HepG2 (cell line): ENCODE measurements at places on chromosomes 13 and 19. TPM values are rescaled to one million over a fixed set of nuclear protein-coding genes. Genes with fewer than 3 reads are reported as not detected.

GRCh38 chr13:112837371-112838037 is 131.5 kb upstream of the MCF2L start:
- H3K4me1 ChIP-seq: no peaks in the 10 kb centered on the region
- H3K27me3 ChIP-seq: no peaks in the 10 kb centered on the region
- no peak overlapping the region for H3K4me3 ChIP-seq
- no peak overlapping the region for H3K27ac ChIP-seq
- DNase-seq: no peak

DNA sequence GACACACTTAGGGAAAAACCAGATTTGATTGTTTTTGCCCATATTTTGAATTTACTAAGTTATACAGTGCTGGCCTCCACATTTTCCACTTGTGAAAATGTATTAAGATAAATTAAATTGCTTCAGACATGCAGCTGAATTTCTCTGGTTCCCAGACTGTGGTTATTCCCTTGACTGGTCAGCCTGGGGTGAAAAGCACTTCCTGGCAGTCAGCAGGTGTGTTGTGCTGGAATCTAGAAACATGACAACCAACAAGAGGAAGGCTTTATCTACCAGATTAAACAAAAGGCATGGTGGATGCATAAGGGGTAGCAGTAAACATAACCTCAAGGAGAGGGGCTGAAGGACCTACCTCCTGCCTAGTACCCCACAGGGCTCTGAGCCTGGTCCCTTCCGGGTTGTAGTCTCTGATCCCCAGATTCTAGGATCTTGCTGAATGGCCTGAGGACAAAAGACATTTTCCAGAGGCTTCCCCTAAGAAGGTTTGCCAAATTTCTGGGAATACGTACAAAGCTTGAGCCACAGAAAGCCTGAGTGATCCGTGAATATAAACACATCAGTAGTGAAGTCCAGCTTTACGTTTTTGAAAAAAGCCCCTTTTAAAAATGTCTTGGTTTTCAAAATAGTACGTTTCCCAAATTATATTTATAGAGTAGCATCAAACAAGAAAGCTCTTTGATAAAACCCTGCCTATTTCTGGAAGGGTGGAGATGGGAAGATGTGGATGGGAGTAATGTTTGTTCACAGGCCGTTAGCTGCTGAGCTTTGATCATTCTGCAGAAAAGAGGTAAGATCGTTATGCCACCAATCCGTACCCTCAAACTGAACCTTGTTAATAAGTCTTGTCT is 133.4 kb downstream of the LACC1 start:
- H3K27ac ChIP-seq: no peak overlapping the region
- no peak for DNase-seq
- no peak overlapping the region for H3K4me3 ChIP-seq
- H3K36me3 ChIP-seq: no peaks in the 10 kb centered on the region
- H3K4me1 ChIP-seq: no peaks in the 10 kb centered on the region

DNA sequence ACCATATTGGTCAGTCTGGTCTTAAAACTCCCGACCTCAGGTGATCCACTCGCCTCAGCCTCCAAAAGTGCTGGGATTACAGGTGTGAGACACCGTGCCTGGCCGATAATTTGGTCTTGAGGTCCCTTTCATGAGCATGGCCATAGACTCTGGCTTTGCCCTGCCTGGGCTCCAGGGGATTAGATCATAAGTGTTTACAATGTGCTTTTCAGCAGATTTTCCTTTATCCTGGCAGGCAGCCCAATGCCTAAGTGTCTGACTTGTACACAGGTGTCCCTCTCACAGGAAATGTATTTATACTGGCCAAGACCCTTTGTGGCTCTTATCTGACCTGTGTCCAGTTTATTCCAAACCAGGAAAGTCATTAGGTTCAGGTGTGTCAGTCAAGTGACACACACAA is 15.9 kb downstream of the BCAM start:
- peaks cover 36% of the 10 kb centered on the region for H3K4me1 ChIP-seq
- H3K4me3 ChIP-seq: no peak overlapping the region
- no peaks in the 10 kb centered on the region for H3K36me3 ChIP-seq
- no peak overlapping the region for H3K27ac ChIP-seq
- no peaks in the 10 kb centered on the region; the same call in 2 of the 3 replicates for H3K27me3 ChIP-seq

DNA sequence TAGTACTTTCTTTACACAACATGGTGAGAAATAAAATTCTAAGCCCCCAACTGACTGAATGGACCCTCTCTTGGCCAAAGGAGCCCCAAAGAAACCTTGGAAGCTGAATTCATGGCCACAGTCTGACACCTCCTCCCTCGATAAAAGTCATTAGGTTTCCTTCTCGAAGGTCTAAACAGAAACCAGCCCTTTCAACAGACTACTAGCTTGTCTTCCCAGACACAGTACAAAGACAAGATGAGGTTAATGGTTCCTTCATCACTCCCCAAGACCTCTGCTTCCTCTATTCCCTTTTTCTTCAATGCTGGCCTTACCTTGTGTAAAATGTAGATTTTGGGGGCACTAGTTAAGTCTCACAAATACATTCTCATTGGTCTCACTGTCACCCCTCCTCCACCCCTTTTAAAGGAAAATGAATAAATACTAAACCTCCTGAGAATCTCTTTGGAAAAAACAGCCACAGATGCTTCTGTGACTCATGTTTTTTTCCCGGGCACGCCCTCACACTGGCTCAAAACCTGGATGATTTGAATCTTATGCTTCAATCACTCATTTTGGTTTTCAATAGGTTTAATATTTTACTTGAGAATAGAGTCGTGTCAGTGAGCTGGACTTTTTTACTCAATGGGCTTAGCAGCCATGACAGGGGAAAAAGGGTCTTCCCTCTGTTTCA is 65.8 kb upstream of the MED4 start:
- H3K4me3 ChIP-seq: no peak overlapping the region
- H3K27ac ChIP-seq: no peak overlapping the region
- no peaks in the 10 kb centered on the region for H3K36me3 ChIP-seq
- no peak for DNase-seq
- H3K4me1 ChIP-seq: peaks cover 17% of the 10 kb centered on the region
- H3K27me3 ChIP-seq: no peaks in the 10 kb centered on the region

DNA sequence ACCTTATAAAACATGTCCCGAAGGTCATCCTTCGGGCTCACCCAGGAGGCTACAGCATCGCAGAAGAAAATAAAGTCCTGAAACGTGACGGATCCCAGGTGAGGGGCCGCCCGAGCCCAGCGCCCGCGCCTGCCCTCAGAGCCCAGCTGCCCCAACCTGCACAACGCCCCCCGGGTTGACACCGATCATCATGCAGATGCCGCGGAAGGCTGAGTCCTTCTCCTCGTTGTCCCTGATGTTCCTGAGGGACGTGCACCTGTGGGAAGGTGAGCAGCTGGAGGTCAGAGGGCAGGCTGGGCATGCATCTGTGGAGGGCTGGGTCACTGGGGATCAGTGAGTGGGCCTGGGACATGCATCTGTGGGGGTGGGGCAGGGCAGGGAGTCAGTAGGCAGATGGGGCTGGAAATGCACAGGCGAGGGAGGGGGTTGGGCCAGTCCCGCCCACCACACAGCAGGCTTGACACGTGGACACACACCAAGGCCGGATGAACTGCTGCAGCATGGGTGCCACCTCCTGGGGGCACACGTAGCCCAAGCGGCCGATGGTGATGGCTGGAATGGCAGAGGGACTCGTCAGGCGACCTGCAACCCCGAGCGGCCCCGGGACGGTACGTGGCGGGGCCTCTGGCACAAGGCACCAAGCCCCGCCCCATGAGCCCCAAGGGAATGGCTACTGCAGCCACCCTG is 5.3 kb upstream of the FBXW9 start:
- H3K27me3 ChIP-seq: no peaks in the 10 kb centered on the region
- no peak overlapping the region for H3K4me3 ChIP-seq
- H3K27ac ChIP-seq: no peak overlapping the region
- DNase-seq: no peak
- H3K4me1 ChIP-seq: peaks cover 6% of the 10 kb centered on the region

The USHBP1 gene
- 0.13 and 0.15 TPM in 2 replicates for total RNA-seq

The TPTE2 gene
- total RNA-seq: not detected in 2 replicates

The MEIOSIN gene
- total RNA-seq: not detected in 2 replicates

DNA sequence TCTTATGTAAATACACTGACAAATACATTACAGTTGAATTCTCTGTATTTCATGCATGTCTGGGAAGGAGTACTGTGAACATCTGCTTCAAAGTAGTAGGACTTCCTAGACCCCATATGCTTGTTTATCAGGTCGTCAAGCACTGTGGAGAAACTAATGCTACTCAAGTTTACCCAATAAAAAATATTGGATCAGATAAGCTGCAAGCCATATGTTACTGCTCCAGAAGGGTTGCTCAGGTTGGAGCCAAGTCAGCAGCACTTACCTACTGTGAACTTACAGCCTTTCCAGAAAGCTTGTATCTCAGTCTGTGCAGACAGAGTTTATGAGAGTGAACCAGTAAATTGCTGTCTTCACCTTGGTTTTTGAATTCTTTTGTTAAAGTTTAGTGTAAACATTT is 36.2 kb downstream of the SLAIN1 start:
- no peaks in the 10 kb centered on the region for H3K27me3 ChIP-seq
- DNase-seq: no peak
- no peaks in the 10 kb centered on the region for H3K36me3 ChIP-seq
- H3K27ac ChIP-seq: no peak overlapping the region

DNA sequence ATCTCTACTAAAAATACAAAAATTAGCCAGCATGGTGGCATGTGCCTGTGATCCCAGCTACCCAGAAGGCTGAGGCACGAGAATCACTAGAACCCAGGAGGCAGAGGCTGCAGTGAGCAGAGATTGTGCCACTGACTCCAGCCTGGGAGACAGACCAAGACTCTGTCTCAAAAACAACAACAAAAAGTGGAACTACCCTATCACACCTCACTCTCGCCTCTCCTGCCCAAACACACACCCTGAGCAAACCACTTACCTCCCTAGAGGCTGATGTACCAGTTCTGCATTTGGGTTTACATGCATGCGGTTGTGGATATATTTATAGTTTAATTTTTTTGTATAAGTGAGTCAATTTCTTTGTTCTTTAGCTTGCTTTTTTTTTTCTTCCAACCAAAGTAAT is 7.7 kb upstream of the PTOV1 start:
- no peaks in the 10 kb centered on the region for H3K27me3 ChIP-seq
- H3K4me3 ChIP-seq: no peak overlapping the region
- DNase-seq: no peak
- H3K27ac ChIP-seq: no peak overlapping the region
- H3K36me3 ChIP-seq: peaks cover 4% of the 10 kb centered on the region

- H3K4me1 ChIP-seq: peaks cover 47% of the 10 kb centered on the region
- no peak for DNase-seq
- no peaks in the 10 kb centered on the region for H3K27me3 ChIP-seq
- H3K4me3 ChIP-seq: peak overlapping the region; percentile 92
Measured at GRCh38 chr19:58387338-58388174, 487 bp downstream of the RPS5 start.

GRCh38 chr13:57326532-57326931 is 159.5 kb downstream of the PRR20E start:
- no peak overlapping the region for H3K4me3 ChIP-seq
- no peak for DNase-seq
- no peaks in the 10 kb centered on the region for H3K27me3 ChIP-seq
- no peaks in the 10 kb centered on the region for H3K36me3 ChIP-seq
- H3K27ac ChIP-seq: no peak overlapping the region

GRCh38 chr13:65613004-65613403 is 1617.1 kb downstream of the PCDH9 start:
- no peaks in the 10 kb centered on the region for H3K36me3 ChIP-seq
- no peaks in the 10 kb centered on the region for H3K4me1 ChIP-seq
- H3K27ac ChIP-seq: no peak overlapping the region

GRCh38 chr19:6415591-6416190 is 8.9 kb downstream of the KHSRP start:
- H3K27ac ChIP-seq: no peak overlapping the region
- DNase-seq: no peak
- no peak overlapping the region for H3K4me3 ChIP-seq
- H3K27me3 ChIP-seq: no peaks in the 10 kb centered on the region
- H3K4me1 ChIP-seq: no peaks in the 10 kb centered on the region
- peaks cover 69% of the 10 kb centered on the region for H3K36me3 ChIP-seq

The F10 gene
- total RNA-seq: 19.9 and 58.4 TPM in 2 replicates

- peak; percentile 13 for DNase-seq
- no peaks in the 10 kb centered on the region; the same call in 2 of the 3 replicates for H3K36me3 ChIP-seq
- no peaks in the 10 kb centered on the region for H3K27me3 ChIP-seq
- H3K4me3 ChIP-seq: no peak overlapping the region
Measured at GRCh38 chr13:39051157-39051556, 12.9 kb downstream of the NHLRC3 start.

- H3K27ac ChIP-seq: no peak overlapping the region
- no peak for DNase-seq
- no peaks in the 10 kb centered on the region for H3K27me3 ChIP-seq
Measured at GRCh38 chr13:36382030-36382429, 35.8 kb upstream of the SPART start.

GRCh38 chr13:102033857-102034331 is 368.0 kb downstream of the FGF14 start:
- DNase-seq: no peak
- no peak overlapping the region for H3K4me3 ChIP-seq
- no peaks in the 10 kb centered on the region for H3K36me3 ChIP-seq
- H3K27ac ChIP-seq: no peak overlapping the region
- no peaks in the 10 kb centered on the region for H3K4me1 ChIP-seq

DNA sequence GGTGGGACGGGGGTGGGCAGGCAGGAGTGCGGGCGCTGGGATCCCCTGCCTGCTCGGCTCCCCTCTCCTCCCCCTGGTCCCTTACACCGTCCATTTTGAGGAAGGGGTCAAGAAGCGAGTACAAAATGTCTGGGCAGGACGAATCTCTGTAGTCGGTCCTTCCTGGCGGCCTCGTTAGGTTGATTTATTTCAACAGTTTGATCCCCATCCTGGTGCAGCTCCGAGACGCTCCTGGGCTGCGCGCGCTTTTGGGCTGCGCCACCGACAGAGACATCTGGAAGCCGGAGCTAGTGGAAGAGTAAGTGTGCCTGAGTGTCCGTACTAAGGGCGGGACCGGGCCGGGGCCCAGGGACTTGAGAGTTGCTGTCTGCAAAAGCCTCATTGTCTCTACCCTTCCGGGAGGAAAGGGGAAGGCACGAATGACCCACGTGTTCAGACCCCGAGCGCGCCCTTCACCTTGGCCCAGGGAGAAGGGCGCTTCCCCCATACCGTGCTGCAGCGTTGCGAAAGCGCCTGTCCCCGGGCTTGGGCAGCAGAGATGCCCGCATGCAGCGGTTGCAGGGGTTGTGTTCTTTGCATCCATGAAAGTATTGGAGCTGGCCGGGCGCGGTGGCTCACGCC is 1.8 kb downstream of the ZNF114 start:
- peak overlapping the region; percentile 58 for H3K4me3 ChIP-seq
- H3K27me3 ChIP-seq: no peaks in the 10 kb centered on the region
- H3K4me1 ChIP-seq: peaks cover 15% of the 10 kb centered on the region
- peak overlapping the region; percentile 80 for H3K27ac ChIP-seq
